ENCODE measurements at places on chromosomes 5 and 9.

- no peak for DNase-seq
Measured at GRCh38 chr9:133333011-133333410, 3.0 kb downstream of the SURF6 start.

GRCh38 chr9:137812356-137813023, 65.1 kb upstream of the CACNA1B start:
- DNase-seq = no peak

- DNase-seq = no peak
Measured at GRCh38 chr5:18216016-18216415, 581.8 kb downstream of the TAF11L14 start.

GRCh38 chr9:121833061-121833460, 181.6 kb downstream of the DAB2IP start:
- no peak for DNase-seq

- DNase-seq = no peak
Measured at GRCh38 chr5:147387109-147387508, 122.8 kb downstream of the DPYSL3 start.

- peak; percentile 50 for DNase-seq
Measured at GRCh38 chr5:75668977-75669689, 48.1 kb downstream of the POC5 start.

- no peak for DNase-seq
Measured at GRCh38 chr5:179301376-179301775, 43.9 kb downstream of the ADAMTS2 start.

DNA sequence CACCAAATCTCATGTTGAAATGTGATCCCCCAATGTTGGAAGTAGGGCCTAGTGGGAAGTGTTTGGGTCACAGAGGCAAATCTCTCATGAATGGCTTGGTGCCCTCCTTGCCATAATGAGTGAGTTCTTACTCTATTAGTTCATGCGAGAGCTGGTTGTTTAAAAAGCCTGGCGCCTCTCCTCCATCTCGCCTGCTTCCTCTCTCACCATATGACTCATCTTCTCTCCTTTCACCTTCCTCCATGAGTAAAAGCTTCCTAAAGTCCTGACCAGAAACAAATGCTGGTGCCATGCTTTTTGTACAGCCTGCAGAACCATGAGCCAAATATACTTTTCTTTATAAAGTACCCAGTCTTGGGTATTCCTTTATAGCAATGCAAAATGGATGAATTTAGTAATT, 20.9 kb upstream of the ARHGAP26 start:
- no peak for DNase-seq

- no peak for DNase-seq
Measured at GRCh38 chr5:1208743-1209488, 7.5 kb downstream of the SLC6A19 start.

DNA sequence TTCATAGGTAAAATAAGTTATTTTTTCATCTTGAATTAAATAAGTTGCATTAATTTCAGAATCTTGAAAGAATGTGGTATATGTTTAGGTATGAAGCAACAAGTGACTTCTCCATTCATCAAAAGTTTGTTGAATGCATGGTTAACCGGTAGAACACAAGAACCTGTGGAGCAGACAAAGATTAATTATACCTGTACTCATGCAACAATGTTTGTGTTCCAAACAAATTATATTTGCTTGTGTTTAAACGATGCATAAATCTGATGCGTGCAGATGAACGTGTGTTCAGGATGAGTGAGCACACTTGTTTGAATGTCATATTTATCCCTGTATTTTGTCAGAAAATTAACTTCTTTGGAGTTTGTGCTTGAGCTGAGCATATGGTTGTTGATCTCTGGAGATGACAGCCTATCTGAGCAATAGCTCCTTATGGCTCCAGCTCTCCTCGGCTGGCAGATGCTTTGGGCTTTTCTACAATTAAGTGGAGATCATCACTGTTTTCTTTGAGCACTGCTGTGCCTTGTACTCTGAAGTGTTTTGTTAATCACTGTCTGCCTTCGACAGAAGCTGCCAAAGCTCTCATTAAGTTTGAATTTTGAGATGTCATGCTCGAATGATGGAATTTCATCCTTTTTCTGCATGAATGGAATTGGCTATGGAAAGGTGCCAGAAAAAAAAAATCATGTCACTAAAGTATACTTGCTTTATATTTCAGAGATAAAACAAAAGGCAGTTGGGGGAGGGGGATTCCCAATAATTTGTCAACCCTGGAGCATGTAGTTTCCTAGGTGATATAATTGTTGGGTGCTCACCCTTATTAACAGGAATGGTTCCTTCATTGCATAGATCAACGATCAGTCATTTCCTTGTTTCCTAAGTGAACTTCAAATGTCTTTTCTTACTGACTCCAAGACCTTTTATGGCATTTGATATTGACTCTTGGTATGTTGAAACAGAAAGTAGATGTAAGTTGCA, 502.5 kb upstream of the ARRDC3 start:
- DNase-seq = no peak

GRCh38 chr5:58262226-58262625, 197.7 kb downstream of the PLK2 start:
- DNase-seq = no peak

DNA sequence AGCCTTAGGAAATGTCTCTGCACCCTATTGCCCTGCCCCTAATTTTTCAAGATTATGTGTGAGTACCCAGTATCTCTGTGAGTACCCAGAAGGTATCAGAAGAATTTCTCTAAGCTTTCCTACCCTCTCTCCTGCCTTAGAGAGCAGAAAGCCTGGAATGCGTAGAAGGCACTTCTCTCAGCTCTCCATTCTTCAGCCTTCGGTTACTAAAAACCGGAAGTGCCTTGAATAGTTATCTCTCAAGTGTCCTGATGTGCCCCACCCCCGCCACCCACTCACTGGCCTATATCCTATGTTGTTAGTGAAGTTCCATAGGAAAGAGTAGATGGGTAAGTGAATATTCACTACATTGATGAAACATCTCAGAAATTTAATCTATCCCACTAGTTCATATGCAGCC, 210.7 kb upstream of the CDH10 start:
- no peak for DNase-seq

GRCh38 chr5:78416677-78417425, 56.4 kb downstream of the SCAMP1 start:
- no peak for DNase-seq

DNA sequence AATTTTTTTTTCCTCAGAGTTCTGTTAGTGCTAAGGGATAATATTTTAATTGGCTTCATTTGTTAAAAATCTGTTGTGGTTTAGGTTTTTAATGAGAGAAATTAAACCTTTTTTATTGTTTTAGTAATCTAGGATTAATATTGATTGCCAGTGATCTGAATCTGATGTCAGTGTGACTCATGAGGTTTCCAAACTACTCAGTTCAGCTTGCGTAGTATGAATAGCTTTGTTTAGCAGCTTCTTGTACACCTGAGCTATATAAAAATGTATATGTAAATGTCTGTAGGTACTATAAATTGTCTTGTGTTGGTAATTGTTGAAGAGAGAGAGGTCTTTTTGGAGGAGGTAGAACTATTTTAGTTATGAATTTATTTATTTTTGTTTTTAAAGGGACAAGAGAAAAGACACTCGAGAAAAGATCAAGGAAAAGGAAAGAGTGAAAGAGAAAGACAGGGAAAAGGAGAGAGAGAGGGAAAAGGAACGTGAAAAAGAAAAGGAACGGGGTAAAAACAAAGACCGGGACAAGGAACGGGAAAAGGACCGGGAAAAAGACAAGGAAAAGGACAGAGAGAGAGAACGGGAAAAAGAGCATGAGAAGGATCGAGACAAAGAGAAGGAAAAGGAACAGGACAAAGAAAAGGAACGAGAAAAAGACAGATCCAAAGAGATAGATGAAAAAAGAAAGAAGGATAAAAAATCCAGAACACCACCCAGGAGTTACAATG, 26.3 kb downstream of the SREK1 start:
- DNase-seq = no peak

DNA sequence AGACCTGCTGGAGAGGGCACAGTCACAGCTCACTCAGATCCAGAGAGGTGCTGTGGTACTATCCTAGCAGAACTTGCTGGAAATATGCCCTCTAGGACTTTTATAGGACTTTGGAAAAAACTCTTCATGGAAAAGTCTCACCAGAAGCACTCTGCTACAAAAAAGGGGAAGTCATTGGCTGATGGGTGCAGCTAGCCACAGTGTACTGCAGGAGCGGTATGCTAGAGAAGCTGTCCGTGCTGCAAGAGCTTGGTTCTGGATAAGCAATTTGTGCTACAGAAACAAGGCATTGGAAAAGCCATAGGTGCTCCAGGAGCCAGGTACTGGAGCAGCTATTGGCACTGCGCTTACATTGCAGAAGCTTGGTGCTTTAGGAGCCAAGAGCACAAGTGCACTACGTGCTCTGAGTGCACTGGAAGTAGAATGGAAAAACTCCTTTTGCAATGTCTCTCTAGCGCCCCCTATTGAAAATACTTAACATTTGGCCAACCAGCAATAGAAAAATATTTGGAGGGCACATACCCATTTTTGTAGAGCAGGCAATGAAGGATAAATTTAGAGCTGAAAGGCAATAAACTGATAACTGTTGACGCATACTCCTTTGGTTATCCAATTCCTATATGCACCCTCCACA, 83.4 kb downstream of the MEGF10 start:
- DNase-seq = no peak

- no peak for DNase-seq
Measured at GRCh38 chr9:27600256-27600655, 27.0 kb upstream of the C9orf72 start.

GRCh38 chr5:126837906-126838539, 61.1 kb downstream of the LMNB1 start:
- DNase-seq = no peak

DNA sequence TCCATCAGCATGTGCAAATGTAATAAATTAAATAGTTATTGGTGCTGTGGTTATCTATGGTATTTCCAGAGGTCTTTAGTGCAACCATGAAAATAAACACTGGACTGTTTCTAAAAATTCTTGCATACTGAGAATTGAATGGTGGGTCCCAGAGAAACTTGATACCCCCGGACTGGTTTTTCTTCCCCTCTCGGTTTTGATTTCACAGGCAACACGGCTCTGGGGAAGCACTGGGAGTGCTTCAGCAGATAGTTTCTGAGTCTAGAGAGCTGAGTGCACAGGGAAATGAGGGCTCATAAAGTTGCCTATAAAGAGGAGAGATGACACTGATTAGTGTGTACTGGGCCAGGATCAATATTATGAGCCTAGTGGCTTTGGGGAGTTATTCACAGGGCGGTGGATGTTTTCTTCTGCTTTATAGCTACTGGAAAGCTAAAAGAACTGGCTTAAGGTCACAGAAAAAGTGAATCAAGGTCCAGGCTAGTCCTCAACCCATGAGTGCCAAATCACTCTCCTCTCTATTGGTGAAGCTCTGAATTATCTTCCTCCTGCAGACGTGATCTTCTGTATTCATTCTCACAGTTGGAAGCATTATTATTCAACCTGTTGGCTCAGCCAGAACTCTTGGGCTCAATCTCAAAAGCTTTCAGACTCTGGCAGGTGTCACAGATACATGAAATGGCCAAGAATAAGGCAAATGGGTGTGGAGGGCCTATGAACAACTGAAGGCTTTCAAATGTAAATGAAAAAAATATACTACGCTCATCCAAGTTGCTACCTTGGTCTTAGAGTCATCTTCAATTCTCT, 170.2 kb upstream of the HMHB1 start:
- no peak for DNase-seq

DNA sequence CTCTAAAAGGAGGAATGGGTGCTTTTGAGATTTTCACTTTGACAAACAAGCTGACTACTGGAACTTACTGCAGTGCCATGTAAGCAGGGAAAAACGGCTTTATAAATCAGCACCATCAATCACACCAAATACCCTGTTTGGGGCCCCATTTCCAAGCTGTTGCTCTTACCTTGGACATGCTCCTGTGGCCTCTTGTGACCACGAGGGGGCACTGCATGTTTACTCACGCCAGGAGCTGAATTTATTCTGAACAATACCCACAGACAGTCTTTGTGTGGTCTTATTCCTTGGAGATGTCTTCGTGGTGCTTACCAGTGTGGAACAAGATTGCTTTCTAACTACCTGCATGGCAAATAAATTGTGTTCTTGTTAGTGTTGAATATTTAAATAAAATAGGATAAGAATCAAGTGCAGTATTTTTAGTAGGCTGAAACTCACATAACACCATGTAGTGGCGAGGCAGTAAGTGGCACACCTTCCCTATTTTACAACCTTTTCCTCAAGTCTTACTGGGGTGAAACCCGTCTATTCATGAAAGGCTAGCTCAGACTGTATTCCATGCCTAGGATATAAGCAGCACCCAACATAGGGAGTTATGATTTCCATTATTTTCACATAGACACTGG, 155.5 kb upstream of the NMUR2 start:
- no peak for DNase-seq

GRCh38 chr5:52339285-52339684, 448.4 kb upstream of the ITGA1 start:
- DNase-seq = no peak

- no peak for DNase-seq
Measured at GRCh38 chr5:45507178-45507577, 189.0 kb downstream of the HCN1 start.

GRCh38 chr5:169893010-169893409, 87.3 kb downstream of the INSYN2B start:
- no peak for DNase-seq

DNA sequence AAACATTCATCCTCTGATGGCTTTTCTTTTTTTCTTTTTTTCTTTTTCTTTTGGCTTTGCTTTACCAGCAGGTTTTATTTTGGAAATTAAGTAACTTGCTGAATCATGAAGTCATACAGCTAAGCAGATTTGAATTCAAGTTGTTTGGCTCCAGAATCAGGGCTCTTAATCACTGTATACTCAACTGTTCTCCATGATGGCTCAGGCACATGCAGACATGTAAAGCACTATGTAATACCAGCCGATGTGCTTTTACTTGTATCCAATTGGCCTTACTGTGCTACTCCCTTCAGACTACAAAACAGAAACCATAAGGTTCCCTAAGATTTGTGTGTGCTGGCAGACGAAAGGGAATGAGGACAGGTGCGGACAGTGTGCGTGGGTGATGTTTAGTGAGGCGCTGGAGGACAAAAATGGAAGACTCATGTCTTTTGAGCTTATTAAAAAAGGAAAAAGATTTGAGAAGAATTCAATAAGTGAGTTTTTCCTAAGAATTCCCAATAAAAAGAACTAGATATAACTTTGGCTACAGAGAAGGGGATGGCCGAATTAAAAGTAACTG, 44.7 kb upstream of the OTP start:
- no peak for DNase-seq

DNA sequence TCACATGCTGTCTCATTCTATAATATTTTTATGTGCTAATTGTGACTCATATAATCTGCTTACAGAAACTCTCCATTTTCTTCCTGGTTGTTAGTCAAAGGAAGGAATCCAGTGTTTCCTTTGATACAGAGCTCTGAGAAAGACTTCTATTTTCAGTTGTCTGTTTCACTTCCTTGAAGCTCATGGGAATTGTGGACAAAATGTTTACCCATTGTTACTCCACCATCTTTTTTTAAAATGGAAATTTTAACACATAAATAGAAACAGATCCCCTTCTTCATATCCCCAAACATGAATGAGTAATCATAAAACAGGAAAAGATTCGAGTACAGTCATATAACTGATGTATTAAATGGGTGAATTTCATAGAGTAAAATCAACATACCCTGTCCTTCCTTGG, 42.0 kb upstream of the KCNN2 start:
- no peak for DNase-seq

Data from SJSA1 (cell line).